ENCODE measurements at places on chromosomes 3 and 15.

GRCh38 chr3:106850437-106850836 lies 526.8 kb upstream of the CCDC54 start:
- no peak for DNase-seq

GRCh38 chr15:82312586-82313349 lies 36.5 kb downstream of the GOLGA6L10 start:
- DNase-seq: no peak

DNA sequence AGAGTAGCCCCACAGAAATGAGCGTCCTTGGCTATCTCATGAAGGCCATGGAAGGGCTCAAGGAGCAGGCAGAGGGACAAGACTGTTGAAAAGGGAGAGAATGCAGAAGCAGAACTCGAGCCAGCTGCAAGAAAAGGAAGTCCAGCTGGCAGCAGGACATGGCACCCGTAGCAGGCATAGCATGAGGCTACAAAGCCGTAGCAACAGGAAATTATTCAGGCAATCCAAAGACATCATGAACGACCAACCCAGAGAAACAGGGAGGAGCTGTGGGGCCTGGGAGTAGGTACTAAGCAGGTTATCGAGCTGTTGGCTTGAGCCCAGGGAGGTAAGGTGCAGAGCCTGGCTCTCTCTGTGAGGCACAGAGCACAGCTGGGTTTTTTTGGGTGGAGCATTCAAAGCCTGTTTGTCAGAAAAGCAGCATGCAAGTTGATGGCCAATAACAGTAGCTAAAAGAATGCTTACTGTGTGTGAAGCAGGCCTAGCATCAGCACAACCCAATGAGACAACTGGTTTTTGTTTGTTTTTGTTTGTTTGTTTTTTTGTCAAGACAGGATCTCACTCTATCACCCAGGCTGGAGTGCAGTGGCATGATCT lies 144.0 kb upstream of the SMAD3 start:
- no peak for DNase-seq

- DNase-seq: no peak
These were observed 172.8 kb downstream of the KCNMB2 start for GRCh38 chr3:178709051-178709450.

GRCh38 chr15:55868707-55869106 lies 124.7 kb downstream of the NEDD4 start:
- no peak for DNase-seq

All from ELF-1 (cell line).